ENCODE measurements at places on chromosomes 7 and 10.

DNA sequence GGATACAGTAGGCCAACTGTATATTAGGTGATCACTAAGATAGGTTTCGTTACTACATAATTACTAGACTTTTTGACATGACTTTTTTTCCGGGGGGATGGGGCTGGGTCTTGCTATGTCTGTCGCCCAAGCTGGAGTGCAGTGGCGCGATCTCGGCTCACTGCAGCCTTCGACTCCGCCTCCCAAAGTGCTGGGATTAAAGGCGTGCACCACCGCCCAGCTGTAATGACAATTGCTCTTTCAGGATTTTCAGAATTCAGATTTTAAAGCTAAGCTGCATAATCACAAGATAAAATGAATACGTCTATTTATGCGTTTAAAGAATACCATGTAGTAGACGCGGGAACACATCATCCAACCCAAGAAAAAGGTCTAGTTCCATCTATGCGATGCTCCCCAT, 982 bp downstream of the IDI1 start:
- DNase-seq: no peak

GRCh38 chr10:123512901-123513775, 153.0 kb upstream of the GPR26 start:
- no peak for DNase-seq

DNA sequence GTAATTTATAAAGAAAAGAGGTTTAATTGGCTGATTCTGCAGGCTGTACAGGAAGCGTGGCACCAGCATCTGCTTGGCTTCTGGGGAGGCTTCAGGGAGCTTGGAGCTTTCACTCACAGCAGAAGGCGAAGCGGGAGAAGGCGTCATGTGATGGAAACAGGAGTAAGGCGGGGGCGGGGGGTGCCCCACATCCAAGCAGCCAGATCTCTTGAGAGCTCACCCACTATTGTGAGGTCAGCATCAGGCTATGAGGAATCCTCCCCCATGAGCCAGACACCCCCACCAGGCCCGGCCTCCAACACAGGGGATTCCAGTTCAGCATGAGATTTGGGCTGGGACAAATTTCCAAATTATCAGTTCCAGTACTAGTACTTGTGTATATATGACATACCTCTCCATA, 46.2 kb downstream of the WDR37 start:
- no peak for DNase-seq

DNA sequence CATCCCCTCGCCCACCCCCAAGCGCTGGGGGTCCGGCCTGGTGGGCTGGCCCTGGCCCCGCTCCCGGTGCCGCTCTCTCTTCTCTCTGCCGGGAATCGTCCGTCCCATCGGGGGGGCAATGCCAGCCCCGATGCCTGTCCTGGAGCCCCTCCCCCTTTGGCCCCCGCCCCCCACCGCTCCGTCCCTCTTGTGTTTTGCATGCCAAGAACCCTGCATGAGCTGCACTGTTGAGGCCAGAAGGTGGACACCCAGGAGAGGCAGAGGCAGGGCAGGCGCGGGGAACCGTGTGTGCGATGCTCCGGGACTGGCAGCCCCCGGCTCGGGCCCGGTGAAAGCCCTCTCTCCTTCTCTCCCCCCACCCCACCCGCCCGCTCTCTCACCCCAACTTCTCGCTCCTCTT, 22.1 kb upstream of the HSPB1 start:
- DNase-seq: no peak

- DNase-seq: no peak
Measured at GRCh38 chr7:75640201-75640600, 98.5 kb downstream of the HIP1 start.

DNA sequence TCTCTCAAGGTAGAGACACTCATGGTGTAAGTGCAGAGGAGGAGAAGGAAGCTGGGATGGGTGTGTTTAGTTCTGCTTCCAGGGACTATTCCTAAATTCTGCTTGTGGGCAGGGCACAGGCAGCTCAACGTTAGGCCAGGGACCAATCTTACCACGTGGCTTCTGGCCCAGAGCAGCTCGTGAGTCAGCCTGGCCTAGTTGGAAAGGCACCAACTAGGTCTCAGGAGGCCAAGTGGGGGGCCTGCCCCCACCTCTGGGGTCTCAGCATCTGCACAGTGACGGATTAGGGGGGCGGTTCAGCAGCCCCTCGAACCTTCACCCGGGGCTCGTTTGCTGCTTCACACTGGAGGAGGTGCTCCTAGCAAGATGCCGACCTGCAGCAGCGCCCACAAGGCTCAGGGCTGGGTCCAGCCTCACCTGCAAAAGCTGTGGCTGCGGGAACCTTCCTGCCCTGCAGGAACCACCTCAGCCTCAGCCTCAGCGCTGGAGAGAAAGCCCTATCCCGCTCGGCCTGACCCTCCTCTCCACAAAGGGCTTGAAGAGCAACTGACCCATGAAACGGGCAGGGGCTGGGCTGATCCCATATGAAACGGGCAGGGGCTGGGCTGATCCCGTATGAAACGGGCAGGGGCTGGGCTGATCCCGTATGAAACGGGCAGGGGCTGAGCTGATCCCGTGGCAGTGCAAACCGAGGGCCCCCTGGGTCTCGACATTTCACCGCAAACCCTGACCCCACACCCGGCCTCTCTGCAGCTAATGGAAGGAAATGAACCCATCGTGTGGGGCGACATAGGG, 447.4 kb downstream of the DNAJB6 start:
- no peak for DNase-seq

DNA sequence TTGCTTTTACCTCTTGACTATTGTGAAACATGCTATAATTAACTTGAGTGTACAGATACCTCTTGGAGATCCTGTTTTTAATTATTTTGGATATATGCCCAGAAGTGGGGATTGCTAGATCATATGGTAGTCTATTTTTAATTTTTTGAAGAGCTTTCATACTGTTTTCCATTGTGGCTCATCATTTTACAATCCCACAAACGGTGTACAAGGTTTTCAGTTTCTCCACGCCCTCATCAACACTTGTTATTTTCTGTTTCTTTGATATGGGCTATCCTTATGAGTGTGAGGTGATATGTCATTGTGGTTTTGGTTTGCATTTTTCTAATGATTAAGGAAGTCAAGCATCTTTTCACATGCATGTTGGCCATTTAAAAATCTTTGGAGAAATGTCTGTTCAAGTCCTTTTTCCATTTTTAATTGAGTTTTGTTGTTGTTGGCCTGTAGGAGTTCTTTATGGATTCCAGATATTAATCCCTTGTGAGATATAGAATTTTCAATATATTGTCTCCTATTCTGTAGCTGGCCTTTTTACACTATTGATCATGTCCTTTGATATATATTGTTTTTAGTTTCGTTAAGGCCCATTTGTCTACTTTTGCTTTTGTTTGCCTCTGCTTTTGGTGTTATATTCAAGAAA, 7.5 kb downstream of the AGK start:
- no peak for DNase-seq

GRCh38 chr10:34813626-34814222, 1.4 kb downstream of the PARD3 start:
- no peak for DNase-seq

DNA sequence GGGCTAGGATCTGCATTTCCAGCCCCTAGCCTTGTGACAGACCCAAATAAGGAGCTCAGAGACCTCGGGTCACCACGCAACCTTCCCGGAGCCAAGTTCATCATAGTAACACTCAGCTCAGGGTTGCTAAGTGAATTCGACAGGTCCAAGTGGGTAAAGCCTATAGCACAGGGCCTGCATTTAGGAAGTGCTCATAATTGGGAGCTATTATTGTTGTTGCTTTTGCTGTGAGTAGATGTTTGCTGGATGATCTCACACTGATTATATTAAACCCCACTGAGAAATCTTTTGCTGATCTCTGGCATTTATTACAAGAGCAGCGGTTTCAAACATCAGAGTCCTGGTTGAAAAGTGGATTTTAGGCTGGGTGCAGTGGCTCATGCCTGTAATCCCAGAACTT, 20.3 kb upstream of the SAR1A start:
- DNase-seq: no peak

DNA sequence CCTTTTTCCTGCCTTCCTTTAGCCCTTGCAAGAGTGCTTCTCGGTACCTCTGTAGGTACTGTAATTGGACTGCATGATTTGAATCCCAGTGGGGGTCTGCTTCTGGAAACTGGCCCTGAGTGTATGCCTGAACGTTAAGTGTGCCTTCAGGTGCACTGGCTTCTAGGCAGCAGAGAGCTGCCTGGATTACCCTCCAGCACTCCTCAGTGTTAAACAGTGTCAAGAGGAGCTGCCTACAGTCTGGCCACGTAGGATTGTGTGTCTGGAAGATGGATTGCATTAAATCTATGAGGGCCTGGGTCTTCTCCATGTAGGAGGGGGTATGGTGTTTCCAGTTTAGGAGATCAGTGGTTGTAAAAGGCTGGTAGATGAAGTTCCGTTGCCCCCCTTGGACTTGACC, 103.7 kb downstream of the TRIM24 start:
- no peak for DNase-seq

DNA sequence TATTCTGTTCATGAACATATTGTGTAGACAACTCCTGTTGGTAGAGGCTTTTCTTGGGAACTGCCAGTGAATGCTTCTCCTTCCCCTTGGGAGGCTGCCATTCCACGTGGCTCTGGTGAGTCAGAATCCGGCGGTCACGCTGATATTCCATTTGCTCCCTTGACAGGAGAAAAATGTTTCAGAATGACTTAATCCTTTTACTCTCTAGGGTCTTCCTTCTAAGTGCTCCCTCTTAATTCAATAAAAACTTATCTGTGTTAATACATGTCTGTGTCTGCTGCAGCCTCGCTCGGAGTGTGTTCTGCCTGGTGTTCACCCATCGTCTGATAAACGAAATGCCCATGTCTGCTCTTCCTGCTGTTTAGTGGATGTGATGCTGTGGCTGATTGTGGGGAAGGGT, 278.6 kb downstream of the ARHGAP12 start:
- no peak for DNase-seq

GRCh38 chr10:104706886-104707285, 65.8 kb downstream of the SORCS3 start:
- no peak for DNase-seq

DNA sequence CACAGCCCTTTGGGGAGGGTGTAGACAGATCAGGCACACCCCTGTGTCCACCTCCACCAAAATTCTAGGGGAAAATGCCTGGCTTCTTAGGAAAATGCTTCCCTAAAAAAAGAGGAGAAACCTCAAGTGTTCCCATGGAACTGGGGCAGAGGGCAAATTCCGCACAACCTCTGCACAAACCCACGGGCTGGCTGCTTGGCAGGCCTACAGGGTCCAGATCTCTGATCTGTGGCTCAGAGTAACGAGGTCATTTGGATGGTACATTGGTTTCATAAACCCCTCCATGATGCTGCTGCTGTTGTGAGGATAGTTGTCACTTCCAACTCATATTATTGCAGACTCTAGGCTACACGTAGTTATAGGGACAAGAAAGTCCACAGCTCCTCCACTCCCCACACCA, 16.0 kb downstream of the LGI1 start:
- no peak for DNase-seq

DNA sequence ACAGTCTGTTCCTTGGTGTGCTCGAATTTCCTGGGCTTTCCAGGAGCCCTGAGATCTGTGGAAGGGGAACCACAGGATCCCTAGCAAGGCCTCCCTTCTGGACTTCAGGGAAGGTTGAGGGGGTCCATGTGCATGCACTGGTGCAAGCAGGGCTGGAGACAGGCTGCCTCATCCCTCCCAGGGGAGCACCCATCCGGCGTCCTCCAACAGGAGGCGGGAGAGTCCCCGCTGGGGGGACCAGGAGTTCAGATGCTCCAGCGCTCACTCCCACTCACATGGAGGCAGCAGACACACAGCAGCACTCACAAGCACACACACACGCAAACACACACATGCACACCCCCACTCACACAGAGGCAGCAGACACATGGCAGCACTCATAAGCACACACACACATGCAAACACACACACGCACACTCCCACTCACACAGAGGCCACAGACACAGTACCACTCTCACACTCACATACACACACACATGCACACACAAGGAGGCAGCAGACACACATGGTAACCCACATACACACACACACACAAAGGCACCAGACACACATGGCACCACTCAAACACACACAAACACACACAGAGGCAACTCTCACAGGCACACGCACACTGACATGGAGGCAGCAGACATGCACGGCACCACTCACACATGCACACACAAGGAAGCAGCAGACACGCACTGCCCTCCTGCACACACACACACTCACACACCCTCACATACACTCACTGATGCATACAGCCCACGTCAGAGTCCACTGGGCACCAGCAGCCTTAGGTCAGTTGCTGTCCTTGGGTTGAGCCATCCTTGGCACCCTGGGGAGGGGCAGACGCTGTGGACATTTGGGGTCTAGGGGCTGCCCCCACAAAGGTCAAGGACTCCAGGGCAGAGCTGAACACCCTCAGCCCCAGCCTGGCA, 247.0 kb upstream of the PPP2R2D start:
- DNase-seq: no peak

- no peak for DNase-seq
Measured at GRCh38 chr10:99791831-99792230, 9.4 kb downstream of the ABCC2 start.

GRCh38 chr10:112907893-112908292, 42.2 kb upstream of the TCF7L2 start:
- no peak for DNase-seq

Data from NCI-H1930 (cell line).